Daoy (cell line): ENCODE measurements at places on chromosomes 7 and 10. TPM values are rescaled to one million over a fixed set of nuclear protein-coding genes. Genes with fewer than 3 reads are reported as not detected.

- peak; percentile 69 for DNase-seq
These were observed 139.0 kb downstream of the TACC2 start for GRCh38 chr10:122127943-122128342.

- no peak for DNase-seq
These were observed 2.1 kb upstream of the FMC1 start for GRCh38 chr7:139339025-139339424.

CYTH3 gene
- 8.4 and 10.2 TPM in 2 replicates for total RNA-seq

GRCh38 chr10:61452655-61453641, at the start of gene TMEM26:
TMEM26 (minus strand) TSS chr10:61453381; CDS start chr10:61453081, 300 bp downstream.
- DNase-seq: no peak

EIF5AL1 gene
- total RNA-seq: 0.54 and 0.57 TPM in 2 replicates

- no peak for DNase-seq
These were observed 567.2 kb downstream of the SUGCT start for GRCh38 chr7:40701836-40702551.

DNA sequence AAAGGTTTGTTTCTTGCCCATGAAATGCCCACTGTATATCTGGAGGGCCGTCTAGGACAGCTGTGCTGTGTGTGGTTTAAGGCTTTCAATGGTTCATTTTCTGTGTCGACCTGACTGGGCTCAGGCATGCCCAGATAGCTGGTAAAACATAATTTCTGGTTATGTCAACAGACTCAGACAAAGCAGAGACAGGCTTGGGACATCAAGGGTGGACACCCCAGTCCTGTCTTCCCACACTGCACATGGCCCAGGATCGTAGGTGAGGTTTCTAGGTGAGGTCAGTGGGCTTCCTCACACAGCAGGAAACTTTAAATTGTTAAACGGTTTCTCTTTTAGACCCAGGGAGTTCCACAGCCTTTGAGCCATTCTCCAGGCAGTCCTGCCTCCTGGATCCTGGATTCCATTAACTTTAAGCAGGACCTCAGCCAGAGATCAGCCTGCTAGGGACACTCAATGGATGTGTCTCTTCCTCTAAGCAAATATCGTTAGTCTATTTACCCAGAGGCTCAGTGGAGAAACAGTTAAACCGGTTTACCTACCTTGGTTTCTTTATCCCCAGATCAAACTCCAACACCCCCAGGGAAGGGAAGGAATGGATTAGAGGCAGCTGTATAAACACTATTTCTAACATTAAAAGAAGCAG, 66.4 kb downstream of the ST8SIA6 start:
- DNase-seq: no peak

DNA sequence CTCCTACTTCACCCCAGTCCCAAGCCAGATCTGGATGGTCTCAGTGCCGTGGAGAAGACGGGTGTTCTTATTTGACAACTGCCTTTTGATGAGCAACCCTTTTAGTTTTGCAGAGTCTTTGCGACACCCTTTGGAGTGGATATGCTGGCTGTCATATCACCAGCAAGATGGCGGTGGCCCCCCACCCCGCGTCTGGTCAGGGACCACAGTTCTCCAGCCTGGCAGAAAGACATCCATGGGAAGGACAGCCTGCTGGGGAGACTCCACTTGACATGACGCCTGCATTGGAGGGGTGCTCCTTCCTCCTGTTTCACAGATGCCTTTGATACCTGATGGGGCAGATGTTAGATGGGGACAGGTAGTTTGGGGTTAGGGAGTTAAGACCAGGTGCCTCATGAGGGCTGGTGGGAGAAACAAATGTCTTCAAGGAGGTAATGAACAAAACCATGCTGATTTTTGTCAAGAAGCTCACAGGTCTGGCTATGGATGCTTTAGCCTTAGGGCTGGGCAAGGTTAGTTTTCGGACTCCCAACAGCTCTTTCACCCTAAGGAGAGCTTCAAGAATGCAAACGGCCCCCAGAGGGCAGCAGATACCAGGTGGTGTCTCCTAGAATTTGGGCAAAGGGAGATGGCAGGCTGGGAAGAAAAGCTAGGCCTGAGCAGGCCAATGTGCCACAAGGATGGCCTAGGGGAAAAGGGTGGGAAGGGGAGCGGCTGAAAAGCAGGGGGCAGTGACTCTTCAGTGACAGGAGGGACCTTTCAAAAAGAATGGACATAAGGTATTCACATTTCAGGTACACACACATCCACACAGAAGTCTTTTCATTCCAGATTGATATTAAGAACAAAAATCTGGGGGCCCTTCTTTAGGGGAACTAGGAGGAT, 95.2 kb downstream of the CLEC2L start:
- peak; percentile 15 for DNase-seq

SPDYE11 gene
- not detected in 2 replicates for total RNA-seq

CHN2 gene
- total RNA-seq: 15.3 and 19.8 TPM in 2 replicates

DNA sequence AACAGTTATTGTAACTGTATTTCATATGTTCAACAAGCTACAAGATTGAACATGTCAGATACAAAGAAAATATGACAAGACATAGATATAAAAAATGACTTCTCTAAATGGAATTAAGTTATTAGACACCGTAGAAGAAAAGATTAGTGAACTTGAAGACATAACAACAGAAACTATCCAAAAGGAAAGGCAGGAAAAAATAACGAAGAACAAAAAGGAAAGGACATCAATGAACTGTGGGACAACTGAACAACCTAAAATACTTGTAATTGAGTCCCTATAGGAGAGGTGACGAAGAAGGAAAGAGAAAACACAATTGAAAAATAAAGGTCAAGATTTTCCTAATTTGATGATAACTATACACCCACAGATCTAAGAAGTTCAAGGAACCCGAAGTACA, 32.3 kb downstream of the UPF2 start:
- DNase-seq: no peak

GRCh38 chr7:155530601-155531000, 15.8 kb downstream of the CNPY1 start:
- DNase-seq: no peak

CCDC126 gene
- total RNA-seq: 29.3 and 31.5 TPM in 2 replicates

- no peak for DNase-seq
These were observed 411.3 kb downstream of the KIF20B start for GRCh38 chr10:90112681-90113080.

- no peak for DNase-seq
These were observed 190.2 kb downstream of the RELN start for GRCh38 chr7:103799298-103799697.

GRCh38 chr7:27419581-27420177, 177.1 kb downstream of the EVX1 start:
- DNase-seq: no peak

VIPR2 gene
- 0.74 and 1.4 TPM in 2 replicates for total RNA-seq

AKR1C3 gene
- total RNA-seq: 2.1 and 4.3 TPM in 2 replicates

GRCh38 chr7:148699024-148699781, 500 bp downstream of the CUL1 start:
- DNase-seq: peak; percentile 74

DNA sequence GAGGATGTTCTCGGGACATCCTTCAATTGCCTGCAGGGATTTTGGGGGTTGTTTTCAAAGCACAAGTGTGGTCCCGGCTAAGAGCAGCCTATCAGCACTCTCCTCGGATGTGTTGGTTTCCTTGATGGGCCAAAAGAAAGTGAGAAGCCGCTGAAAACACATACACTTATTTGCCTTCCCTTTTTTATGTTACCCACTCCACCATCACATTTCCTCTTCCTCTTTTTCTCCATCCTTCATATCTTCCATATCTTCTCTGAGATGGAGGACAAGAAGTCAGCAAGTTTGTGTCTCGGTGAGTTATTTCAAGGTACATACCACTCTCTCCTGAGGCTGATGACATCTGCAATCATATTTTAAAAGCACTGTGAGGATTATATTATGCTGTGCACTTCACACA, 64.0 kb downstream of the ZNF33B start:
- DNase-seq: no peak

- no peak for DNase-seq
These were observed 235.6 kb upstream of the POM121L12 start for GRCh38 chr7:52799817-52800216.

DNA sequence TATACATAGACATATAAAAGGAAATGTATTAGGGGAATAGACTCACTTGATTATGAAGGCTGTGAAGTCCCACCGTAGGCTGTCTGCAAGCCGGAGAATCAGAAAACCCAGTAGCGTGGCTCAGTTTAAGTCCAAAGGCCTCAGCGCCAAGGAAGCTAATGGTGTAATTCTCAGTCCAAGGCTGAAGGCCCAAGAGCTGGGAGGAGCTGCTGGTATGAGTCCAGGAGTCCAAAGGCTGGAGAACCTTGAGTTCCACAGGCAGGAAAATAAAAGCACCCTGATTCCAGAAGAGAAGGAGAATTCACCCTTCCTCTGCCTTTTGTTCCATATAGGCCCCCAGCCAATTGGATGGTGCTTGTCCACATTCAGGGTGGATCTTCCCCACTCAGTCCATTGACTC, 166.2 kb upstream of the TAC1 start:
- no peak for DNase-seq

OPTN gene
- total RNA-seq: 27.8 and 32.1 TPM in 2 replicates

GRCh38 chr7:124168616-124169015, 135.7 kb upstream of the TMEM229A start:
- no peak for DNase-seq

- DNase-seq: peak; percentile 55
These were observed 7.3 kb upstream of the KLHDC10 start for GRCh38 chr7:130063036-130063435.

DNA sequence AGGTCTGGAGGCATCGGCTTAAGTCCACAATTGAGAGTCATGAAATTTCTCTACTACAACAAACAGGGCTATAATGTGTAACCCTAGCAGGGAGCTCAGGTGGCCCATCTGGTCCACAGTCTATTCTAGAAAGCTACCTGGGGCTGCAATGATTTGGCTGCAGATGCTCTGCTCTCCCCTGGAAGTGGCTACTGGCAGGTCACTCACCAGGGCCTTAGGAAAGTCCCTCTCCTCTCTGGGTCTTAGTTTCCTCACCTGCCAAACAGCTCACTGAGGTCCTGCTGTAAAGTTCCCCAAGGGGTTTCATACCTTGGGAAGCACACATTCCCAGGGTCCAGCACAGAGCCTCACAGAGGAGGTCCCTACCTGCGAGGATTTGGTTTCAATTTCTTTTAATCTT, 2.5 kb downstream of the IGFBP3 start:
- no peak for DNase-seq

EBLN1 gene
- total RNA-seq: not detected in 2 replicates

DNA sequence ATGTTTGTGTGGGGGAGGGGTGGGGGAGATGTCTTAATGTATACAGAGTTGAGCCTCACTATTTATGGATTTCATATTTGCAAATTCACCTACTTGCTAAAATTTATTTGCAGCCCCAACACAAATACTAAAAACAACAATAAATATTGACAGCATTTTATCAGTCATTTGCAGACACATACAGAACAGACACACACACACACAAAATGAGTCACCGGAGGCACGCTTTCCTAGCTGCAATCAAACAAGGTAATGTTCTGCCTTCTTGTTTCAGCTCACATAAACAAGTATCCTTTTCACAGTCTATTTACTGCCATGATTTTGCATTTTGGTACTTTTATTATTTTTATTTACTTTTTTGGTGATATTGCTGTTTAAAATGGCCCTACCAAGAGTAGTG, 88.5 kb downstream of the IPMK start:
- no peak for DNase-seq

- no peak for DNase-seq
These were observed 73.8 kb downstream of the MRPL32 start for GRCh38 chr7:43006008-43006407.

DNA sequence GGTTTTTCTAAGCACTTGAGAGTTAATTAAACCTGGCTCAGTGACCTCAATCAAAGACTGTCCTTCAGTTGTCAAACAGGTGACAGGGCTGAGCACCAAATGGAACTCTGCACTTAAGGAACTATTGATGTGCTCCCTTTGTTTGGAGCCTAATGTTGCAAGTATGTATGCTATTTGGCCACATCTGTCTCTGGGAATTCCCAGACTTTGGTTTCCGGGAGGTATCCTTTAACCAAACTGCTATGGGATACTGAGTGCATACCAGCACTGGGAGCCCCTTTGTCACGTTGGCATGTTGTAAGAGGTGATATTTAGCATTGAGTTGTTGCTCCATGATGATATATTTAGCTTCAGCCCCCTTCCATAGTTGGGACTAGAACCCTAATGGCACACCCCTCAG, 25.2 kb downstream of the ASZ1 start:
- DNase-seq: peak; percentile 58

GLCCI1 gene
- total RNA-seq: 5.2 and 6.0 TPM in 2 replicates

- DNase-seq: no peak
These were observed 276.7 kb downstream of the PARD3 start for GRCh38 chr10:34538281-34538829.
